ENCODE measurements at places on chromosomes 2 and 18.

GRCh38 chr2:107222466-107222865 lies 336.5 kb upstream of the ST6GAL2 start:
- DNase-seq = no peak

- DNase-seq = no peak
These were observed 295.2 kb upstream of the KCNJ3 start for GRCh38 chr2:154403242-154403790.

DNA sequence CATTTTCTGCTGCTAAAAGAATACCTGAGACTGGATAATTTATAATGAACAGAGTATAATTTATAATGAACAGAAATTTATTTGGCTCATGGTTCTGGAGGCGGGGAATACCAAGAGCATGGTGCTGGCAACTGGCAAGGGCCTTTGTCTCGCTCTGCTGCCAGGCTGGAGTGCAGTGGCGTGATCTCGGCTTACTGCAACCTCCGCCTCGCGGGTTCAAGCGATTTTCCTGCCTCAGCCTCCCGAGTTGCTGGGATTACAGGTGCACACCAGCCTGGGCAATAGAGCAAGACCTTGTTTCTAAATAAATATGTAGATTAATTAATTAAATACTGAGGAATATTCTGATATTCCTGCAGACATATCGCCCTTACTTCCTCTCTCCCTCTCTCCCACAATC lies 1610.8 kb downstream of the SUCLG1 start:
- DNase-seq = no peak

- DNase-seq = no peak
These were observed 227.9 kb downstream of the PRKCE start for GRCh38 chr2:45879406-45879805.

GRCh38 chr2:102142829-102143449 lies 393 bp downstream of the IL1R1 start:
- DNase-seq = no peak

All from NCI-H2029 treated with DMSO at 0.1 percent for 48 hours (cell line).